Dermis blood vessel endothelial cell (primary cell): ENCODE measurements at places on chromosomes 7 and 10. TPM values are rescaled to one million over a fixed set of nuclear protein-coding genes. Genes with fewer than 3 reads are reported as not detected.

The LHFPL3 gene
- total RNA-seq: not detected in 2 replicates

The ANKRD30A gene
- not detected in 2 replicates for total RNA-seq

The GPR141 gene
- not detected in 2 replicates for total RNA-seq

The BMPER gene
- total RNA-seq: 0.70 and 1.0 TPM in 2 replicates

The CALD1 gene
- 228 and 258 TPM in 2 replicates for total RNA-seq

The TBC1D12 gene
- total RNA-seq: 20.5 and 28.4 TPM in 2 replicates

The CALCR gene
- total RNA-seq: not detected in 2 replicates

The NEUROG3 gene
- total RNA-seq: not detected in 2 replicates

The TWIST1 gene
- not detected in 2 replicates for total RNA-seq

The CAMK1D gene
- total RNA-seq: 0.85 and 3.2 TPM in 2 replicates

The CC2D2B gene
- 0.88 and 1.2 TPM in 2 replicates for total RNA-seq

The HOXA9 gene
- 9.0 and 11.8 TPM in 2 replicates for total RNA-seq

The BPGM gene
- 20.3 and 20.6 TPM in 2 replicates for total RNA-seq

The ADO gene
- 22.3 and 24.8 TPM in 2 replicates for total RNA-seq

The IL15RA gene
- total RNA-seq: 13.9 and 15.7 TPM in 2 replicates

The LIPK gene
- total RNA-seq: not detected in 2 replicates

The AEBP1 gene
- total RNA-seq: 12.9 and 40.4 TPM in 2 replicates

The EBLN1 gene
- total RNA-seq: not detected in 2 replicates

The SPDYE6 gene
- total RNA-seq: not detected in 2 replicates

The ETV1 gene
- total RNA-seq: 5.6 and 10.4 TPM in 2 replicates

The LRRD1 gene
- total RNA-seq: under 0.01 TPM in 1 of 2 replicates, not detected in the other

The IDI1 gene
- 59.6 and 95.5 TPM in 2 replicates for total RNA-seq

The SPDYE16 gene
- total RNA-seq: 0.09 TPM in 1 of 2 replicates, not detected in the other

The TRPV6 gene
- total RNA-seq: not detected in 2 replicates
